ENCODE measurements at places on chromosomes 2 and 18.

DNA sequence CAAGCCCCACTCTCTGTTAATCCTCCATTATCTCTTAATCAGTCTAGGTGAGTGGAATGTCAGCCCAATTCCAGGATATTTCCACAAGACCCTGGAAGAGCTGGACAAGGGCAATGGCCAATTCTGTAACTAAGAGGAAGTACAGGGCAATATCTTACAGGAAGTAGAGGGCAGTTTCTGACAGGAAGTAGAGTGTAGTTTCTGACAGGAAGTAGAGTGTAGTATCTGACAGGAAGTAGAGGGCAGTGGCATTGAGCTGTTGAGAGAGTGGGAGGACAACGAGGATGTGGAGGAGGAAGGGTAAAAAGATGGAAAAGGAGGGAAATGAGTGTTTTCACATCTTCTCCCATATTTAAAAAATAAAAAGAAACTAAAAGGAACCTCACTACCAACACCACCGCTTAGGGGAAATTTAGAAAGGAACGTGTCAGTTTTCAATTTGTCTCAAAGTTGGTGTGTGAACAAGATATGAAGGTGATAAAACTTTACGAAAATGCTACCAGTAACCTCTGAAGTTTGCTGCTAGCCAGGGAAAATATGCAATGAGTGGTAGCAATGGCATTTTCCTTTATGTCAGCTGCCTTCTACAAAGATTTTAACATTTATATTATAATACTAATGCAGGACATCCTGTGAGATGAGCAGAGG is 430.9 kb upstream of the HNRNPA3 start:
- DNase-seq: no peak

DNA sequence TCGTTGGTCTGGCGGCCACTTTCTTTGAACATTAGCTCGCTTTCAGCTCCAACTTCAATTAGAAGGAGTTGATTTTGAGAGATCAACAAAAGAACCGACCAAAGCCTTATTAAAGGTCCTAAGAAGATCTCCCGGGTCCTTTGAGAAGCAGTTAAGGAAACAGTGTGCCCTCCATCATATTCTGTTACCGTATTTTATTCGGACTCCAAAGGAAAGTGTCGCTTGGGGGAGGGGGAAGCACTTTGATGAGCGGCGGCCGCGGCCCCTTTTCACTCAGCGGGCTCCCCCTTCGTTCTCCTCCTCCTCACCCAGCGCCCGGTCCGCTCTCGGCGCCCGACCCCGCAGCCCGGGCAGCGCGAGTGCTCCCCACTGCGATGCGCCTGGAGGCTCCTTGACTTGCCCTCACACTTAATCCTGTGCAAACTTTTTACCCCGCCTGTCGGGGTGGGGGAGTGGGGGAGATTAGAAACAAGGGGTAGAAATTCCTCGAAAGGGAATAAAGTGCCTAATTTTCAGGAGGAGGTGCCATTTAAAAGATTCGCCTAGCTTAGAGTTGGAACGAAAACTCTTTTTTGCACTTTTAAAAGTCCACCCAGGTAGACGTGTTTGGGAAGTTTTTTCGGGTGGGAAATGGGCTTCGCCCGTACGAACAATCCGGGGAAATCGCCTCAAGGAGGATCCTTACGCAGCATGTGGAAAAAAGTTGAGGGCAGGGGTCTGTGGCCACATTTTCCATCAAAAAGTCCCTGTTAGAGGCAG is 1.2 kb upstream of the OTX1 start:
- DNase-seq: no peak

- DNase-seq: no peak
Observed at GRCh38 chr18:34863702-34864101, 153.6 kb downstream of the DTNA start.

GRCh38 chr18:26575865-26576217 is 27.5 kb upstream of the KCTD1 start:
- no peak for DNase-seq
